ENCODE measurements at places on chromosomes 6 and 20.
A peak's percentile ranks its signal among the peaks of the same experiment; 100 is the strongest.

- DNase-seq, result peak; percentile 22
Observed at GRCh38 chr6:146545581-146545980, 1.9 kb downstream of the RAB32 start.

GRCh38 chr20:33082546-33082945 lies 3.1 kb downstream of the BPIFB4 start:
- no peak for DNase-seq

DNA sequence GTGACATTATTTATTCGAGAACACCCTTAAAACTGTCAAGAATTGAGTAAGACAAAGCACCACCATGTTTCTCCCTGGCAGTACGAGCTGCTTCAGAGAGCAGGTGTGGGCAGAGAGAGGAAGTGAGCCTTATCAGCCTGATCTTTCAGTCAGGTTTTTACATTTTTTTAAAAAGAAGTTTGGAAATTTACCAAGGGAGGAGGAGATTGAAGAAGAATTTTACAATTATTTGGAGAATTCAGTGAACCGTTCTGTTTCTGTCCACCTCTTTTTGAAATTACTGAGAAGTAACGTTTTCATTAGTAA lies 75.5 kb downstream of the ZDHHC14 start:
- no peak for DNase-seq

DNA sequence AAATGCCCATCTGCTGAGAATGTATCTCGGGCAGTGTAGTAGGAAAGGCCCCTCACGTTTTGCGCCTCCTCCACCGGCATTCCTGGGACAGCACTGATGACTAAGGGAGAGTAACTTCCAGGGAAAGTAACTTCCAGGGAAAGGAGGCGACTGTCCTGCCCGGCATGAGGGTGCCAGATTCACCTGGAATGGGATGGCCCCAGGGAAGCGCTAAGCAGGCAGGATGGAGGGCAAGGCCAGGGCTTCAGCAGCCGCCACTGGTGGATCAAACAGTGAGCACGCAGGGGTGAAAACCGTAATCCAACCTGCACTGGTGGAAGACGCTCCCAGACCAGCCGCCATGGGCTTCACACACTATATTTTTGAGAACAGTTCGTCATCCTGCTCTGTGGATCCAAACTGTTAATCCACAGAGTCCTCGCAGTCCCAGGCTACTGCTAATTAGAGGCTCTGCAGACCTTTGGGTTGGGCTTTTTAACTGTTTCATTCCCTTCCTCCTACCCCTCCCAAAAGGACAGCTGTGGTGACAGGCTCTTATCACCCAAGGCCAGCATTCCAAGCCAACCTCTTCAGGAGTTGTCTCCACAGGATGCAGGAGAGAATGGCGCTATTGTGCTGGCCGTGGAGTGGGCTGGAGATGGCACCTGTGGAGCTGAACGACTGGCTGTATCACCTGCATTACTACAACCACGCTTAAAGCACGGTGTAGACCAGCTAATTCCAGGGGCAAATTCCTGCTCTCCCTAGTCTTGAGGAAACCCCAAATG lies 178.9 kb downstream of the DLL1 start:
- no peak for DNase-seq

DNA sequence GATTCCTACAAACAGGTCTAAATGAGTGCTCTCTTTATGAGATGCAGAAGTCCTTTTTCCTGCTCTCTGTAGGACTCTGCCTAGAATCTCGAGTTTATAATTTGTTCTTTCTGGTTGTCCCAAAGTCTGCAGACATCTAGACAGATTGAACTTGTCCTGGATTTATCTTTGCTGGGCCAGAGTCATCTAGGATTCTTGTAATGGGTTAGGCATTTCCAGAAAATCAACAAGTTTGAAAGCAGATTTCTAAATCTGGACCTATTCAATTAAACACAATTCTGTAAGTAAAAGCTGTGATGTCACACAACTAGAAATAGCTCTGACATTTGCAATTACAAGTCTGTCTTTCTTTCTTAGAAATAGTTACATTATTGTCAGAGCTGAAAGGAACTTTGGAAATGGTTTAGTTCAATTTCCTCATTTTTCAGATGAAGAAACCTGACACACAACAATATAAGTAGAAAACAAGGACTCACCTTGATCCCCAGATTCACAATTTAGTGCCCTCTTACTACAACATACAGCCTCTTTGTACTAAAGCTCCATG lies 4.2 kb upstream of the RSPO3 start:
- no peak for DNase-seq

- DNase-seq, result no peak
Observed at GRCh38 chr20:4776079-4776630, 54.4 kb downstream of the PRND start.

DNA sequence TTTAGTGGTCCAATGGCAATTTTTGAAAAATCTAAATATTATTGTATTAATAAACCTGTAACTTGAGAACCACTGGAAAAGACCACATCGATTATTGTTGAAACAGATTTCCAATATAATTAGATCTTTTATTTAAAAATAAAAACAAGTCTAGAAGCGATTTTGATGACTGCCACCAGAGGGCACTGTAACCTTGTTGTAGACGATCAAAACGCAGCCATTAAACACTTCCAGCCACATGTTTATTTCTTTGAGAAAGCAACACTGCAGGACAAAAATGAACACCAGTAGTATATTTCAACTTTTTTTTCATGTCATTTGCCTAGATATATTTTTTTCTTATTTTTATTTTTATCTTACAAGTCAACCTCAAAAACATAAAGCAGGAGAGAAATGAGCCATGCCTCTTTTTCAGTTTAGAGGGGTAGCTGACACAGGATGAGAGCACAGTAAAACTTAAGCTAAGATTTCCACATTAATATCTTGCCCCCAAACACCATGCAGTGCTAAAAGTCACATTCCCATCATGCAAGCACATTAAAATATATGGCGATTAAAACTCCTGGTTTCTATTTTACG lies 115.4 kb downstream of the OPRM1 start:
- peak; percentile 61 for DNase-seq

GRCh38 chr6:123855506-123855905 lies 51.8 kb downstream of the NKAIN2 start:
- no peak for DNase-seq

DNA sequence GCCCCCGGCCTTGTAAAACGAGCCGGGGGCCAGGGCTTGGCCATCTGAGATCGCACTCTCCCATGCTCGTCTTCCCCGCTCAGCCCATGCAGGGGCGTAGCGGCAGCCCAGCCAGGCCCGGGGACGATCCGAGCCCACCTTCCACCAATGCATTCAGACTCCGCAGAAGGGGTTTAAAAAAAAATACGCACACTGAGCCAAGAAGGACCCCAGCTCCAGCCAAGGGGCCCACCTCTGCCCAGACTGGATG lies 320 bp downstream of the GSTA4 start:
- peak; percentile 49 for DNase-seq

GRCh38 chr6:52503323-52503747 lies 73.5 kb downstream of the TRAM2 start:
- DNase-seq, result no peak

GRCh38 chr6:136466777-136467176 lies 83.4 kb downstream of the MAP7 start:
- no peak for DNase-seq

DNA sequence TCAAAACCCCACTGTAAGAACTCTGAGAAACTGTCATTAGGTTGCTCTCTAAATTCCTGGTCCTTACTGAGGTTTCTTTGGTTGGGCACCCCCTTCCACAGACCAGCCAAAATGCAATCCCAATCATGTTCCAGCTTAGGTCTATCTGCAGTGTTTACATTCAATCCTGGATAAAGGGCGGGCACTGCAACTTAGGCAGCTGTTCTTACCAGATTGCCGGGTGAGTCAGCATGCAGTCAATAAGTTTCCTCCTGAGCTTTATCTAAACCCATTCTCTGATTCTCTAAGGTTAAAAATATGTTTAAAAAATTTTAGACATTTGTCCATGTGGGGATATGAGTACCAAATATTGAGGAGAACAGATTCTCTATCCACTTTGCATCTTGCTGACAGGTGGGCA lies 197.8 kb downstream of the HAO1 start:
- DNase-seq, result no peak

- DNase-seq, result no peak
Observed at GRCh38 chr20:17709361-17710293, 9.9 kb downstream of the BANF2 start.

- DNase-seq, result peak; percentile 62
Observed at GRCh38 chr6:83193747-83194566, 800 bp downstream of the RWDD2A start.

DNA sequence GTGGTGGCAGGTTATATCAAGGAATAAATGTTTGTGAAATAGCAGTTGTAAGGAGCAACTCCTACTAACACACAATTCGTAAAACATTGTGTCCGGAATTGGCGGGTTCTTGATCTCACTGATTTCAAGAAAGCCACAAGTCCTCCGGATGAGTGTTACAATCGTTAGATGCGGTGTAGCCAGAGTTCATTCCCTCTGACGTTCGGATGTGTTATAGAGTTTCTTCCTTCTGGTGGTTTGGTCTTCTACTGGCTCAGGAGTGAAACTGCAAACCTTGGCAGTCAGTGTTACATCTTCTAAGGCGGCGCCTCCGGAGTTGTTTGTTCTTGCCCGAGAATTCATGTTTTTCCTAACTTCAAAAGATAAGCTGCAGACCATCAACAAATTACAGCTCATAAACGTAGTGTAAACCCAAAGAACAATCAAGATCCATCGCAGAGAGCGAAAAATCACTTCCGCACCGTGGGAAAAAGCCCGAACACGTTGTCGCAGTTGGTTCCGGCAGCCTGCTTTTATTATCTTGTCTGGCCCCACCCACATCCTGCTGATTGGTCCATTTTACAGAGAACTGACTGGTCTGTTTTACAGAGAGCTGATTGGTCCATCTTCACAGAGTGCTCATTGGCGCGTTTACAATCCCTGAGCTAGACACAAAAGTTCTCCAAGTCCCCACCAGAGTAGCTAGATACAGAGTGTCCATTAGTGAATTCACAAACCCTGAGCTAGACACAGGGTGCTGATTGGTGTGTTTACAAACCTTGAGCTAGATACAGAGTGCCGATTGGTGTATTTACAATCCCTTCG lies 58.2 kb downstream of the TRIM27 start:
- DNase-seq, result peak; percentile 38

GRCh38 chr6:146850981-146851380 lies 252.2 kb downstream of the ADGB start:
- DNase-seq, result no peak

DNA sequence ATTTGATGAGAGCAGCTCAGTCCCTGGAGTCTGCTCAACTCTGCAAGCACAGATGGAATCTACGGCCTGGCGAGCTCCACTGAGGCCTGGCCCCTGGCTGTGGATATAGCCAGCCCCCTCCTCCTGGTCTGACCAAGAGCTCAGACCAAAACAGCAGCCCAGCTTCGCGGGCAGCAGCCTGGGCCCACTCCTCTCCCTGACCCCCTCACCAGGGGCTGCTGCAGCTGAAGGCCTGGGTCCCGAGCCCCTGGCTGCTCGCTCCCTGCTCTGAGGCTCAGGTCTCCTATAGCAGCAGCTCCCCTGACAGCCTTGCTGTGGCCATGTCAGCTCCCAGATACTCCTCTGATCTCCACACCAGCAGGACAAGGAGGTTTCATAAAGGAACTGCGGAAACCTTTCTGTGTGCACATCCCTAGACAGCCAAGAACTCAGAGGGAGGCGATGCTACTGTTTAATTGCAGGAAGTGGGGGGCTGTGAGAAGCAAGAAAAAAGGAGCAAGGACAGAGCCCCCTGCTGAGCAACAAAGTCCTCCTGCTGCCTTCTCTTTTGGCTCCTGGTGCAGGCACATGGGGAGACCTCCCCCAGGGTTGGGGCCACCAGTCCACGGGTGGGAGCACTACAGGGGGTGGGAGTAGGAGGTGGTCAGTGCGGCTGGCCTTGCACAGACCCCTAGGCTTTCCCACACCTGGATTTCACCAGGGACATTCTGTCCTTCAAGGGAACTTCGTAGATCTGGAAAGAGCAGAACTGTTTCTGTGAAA lies 38.7 kb upstream of the CST5 start:
- DNase-seq, result no peak

- peak; percentile 47 for DNase-seq
Observed at GRCh38 chr20:57440678-57441509, 49.7 kb downstream of the RBM38 start.

GRCh38 chr20:21781446-21782075 lies 76.1 kb downstream of the PAX1 start:
- no peak for DNase-seq

- DNase-seq, result no peak
Observed at GRCh38 chr6:121759370-121759769, 323.9 kb downstream of the GJA1 start.

GRCh38 chr6:109660526-109661320 lies 30.3 kb downstream of the AK9 start:
- DNase-seq, result no peak

GRCh38 chr6:2715737-2716136 lies 35.0 kb downstream of the MYLK4 start:
- DNase-seq, result peak; percentile 45

DNA sequence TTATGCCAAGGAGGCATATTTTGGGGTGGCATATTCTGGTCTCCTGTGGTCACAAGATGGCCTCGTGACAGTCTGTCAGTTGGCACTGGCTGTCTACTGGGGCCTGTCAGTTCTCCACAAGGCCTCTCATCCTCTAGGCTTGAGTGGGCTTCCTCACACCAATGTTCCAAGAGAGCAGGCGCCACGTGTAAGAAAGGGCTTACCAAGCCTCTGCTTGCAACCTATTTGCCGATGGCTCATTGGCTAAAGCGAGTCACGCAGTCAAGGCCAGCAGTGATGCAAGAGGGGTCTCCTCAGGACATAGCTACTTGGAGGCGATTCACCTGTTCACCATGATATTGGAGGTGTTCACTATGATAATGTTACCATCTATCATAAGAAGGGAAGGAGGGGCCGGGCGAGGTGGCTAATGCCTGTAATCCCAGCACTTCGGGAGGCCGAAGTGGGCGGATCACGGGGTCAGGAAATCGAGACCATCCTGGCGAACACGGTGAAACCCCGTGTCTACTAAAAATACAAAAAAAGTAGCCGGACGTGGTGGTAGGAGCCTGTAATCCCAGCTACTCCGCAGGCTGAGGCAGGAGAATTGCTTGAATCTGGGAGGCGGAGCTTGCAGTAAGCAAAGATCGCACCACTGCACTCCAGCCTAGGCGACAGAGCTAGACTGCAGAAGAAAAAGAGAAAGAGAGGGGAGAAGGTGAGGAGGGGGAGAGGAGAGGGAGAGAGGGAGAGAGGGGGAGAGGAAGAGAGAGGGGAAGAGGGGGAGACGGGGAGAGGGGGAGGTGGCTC lies 35.3 kb downstream of the C6orf52 start:
- no peak for DNase-seq

DNA sequence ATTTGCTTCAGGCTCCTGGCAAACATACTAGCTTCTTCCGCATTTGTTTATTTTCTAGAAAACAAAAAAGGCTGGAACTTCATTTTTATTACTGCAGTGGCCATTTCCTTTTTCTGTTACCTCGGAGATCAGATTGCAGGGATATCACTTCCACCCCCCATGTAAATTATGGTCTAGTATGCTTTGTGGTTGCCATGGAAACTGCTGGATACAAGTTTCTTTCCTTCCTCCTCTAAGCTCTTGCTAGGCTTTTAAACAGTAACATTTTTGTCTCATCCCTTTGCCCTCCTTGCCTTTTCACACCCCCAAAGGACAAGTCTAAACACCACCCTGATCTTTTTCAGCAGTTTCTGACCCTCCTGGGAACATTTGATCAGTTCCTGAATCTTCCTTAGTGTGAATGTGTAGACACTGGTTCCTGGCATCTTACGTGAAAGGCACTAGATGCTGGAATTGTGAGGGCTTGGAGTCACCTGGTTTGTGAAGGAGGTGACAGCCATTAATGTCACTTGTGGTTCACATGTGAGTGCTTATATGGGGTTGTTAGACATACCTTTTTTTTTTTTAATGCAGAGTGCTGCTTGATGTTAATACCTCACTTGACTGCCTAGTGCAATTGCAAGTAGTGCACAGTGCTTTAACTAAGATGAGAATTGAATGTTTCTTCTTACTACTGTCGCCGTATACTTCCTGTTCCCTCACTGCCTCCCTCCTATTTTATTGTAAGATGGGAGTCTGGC lies 181.6 kb downstream of the JARID2 start:
- DNase-seq, result no peak

All from colonic mucosa (tissue), 4 donors.